ENCODE measurements at places on chromosomes 4 and X. TPM values are rescaled to one million over a fixed set of nuclear protein-coding genes. Genes with fewer than 3 reads are reported as not detected.

Gene GAGE12F
- total RNA-seq: not detected

Gene TNIP3
- total RNA-seq: 1.5 TPM

Gene ATP5ME
- 77.7 TPM for total RNA-seq

DNA sequence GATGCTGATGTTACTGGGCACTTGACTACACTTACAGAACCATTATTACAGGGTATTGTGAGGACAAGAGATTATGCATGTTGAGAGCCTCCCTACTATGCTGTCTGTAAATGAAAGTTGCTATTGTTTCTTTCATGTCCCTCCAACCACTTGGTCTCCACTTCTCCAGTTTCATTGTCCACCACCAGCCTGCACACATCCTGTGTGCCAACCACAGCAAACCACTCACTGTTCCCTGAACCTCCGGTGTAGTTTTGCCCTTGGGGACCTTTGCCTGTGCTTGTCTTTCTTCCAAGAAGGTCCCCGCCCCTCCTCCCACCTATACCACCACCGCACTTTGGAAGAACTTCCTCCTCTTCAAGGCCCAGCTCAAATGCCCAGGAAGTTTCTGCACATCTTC, 43.1 kb upstream of the AFF2 start:
- DNase-seq: no peak

- no peak for DNase-seq
These were observed 114.5 kb downstream of the IRF2 start for GRCh38 chr4:184359888-184360287.

GRCh38 chr4:136751556-136751955, 780.7 kb downstream of the PCDH18 start:
- no peak for DNase-seq

DNA sequence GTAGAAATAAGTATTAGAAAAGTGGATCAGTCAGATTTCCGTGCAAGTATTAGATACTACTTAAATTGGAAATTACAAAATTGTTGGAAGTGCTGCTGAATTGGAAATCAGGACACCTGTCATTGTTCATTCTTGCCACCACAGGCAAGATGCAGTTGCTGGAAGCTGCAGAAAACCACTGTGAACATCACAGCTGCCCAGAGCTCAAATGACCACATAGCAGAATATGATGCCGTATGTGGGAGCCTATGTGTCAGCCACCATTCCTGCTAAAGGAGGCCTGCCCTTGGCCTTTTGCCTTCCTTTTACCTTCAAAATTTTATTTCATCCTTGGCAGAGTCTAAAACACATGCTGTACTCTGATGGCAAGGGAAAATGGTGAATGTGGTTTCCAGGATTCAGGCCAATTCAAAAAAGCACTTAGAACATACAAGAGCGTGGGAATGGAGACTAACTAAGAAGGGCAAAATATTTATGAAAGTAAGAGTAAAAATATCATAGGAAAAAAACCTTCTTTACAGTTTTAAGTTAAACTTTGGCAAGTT, 1005.5 kb upstream of the GRID2 start:
- DNase-seq: no peak

DNA sequence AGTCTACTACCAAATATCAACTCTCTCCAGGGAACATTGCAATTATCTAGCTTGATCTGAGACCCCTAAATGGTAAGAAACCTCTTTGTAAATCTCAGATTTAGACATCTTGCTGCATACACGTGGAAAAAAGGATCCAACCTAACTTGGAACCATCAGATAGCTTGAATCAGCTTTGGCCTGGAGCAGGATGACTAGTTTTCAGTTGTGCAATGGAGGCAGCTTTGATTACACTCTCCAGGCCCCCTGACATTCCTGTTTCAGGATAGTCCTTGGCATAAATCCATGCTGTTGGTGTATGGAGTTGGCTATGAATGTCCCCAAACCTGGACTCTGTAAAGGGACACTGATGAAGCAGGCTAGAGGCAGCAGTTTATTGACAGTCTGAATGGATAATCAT, 1061.9 kb upstream of the TENM3 start:
- no peak for DNase-seq

DNA sequence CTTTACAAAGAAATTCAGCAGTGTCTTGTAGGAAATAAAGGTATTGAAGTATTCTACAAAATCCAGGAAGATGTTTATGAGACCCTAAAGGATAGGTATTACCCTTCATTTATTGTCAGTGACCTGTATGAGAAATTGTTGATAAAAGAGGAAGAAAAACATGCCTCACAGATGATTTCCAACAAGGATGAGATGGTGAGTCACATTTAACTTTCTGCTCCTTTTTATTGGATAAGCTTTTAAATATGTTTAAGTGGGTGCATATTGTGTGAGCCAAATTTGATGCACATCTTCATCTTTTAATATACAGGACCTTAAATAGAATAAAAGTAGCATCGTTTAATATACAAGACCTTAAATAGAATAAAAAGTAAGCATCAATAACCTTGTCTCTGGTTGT, 72.1 kb downstream of the LRP2BP start:
- DNase-seq: no peak

- no peak for DNase-seq
These were observed 66.6 kb downstream of the EDNRA start for GRCh38 chr4:147547314-147548056.
